Myocyte (in vitro differentiated cells): ENCODE measurements at places on chromosomes 4 and X.

DNA sequence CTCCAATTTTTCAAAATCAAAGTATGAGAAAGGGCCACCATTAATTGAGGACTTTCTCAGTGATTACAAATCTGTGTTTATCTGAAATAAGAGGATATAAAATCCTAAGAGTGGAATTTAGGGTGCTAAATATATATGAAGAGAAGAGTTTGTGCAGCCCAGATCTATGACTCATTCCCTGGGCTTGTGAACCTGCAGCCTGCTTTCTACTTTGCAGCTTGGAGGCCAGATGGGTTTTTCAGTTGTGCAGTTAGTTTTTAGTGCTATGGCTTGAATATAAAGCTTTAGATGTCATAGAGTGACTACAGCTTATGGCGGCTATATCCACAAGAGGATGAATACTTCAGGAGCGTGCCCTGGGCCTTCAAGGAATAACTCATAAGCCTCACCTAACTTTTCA, 1391.1 kb downstream of the FSTL5 start:
- peak; percentile 9 for DNase-seq

DNA sequence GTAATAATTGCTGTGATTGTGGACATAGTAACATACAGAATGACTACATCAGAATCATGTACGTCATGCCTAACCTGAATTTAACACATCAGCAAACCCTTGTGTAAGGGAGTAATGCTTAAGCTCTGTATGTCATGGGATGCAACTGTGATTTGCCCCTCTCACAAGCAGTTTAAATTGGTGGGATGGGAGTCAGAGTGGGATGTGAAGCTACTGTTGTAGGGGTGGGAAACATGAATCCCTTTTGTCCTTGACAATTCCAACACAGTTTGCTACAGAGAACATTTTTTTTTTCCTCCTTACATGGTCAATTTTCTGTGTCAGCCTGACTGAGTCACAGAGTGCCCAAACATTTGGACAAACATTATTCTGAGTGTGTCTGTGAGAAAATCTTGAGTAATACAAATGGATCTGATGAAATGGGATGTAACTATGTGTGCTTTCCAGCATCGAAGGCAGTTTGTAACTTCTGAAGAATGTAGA, 392.8 kb downstream of the GPM6A start:
- DNase-seq = peak; percentile 64

- peak; percentile 96 for DNase-seq
Measured at GRCh38 chr4:77699731-77700210, 94.2 kb downstream of the CXCL13 start.

DNA sequence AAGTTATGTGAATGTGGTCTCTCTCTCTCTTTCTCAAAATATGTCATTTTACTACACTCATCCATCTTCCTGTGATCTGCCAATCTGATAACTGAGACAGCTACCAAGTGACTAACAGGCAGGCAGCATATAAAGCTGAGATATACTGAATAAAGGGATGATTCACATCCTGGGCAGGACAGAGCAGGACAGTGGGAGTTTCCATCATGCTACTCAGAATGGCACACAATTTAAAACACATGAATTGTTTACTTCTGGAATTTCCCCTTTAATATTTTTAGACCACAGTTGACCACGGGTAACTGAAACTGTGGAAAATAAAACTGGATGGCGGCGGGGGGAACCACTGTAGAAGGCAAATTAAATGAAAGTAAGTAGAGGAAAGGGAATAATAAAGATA, 58.6 kb upstream of the DCTD start:
- DNase-seq = peak; percentile 60

DNA sequence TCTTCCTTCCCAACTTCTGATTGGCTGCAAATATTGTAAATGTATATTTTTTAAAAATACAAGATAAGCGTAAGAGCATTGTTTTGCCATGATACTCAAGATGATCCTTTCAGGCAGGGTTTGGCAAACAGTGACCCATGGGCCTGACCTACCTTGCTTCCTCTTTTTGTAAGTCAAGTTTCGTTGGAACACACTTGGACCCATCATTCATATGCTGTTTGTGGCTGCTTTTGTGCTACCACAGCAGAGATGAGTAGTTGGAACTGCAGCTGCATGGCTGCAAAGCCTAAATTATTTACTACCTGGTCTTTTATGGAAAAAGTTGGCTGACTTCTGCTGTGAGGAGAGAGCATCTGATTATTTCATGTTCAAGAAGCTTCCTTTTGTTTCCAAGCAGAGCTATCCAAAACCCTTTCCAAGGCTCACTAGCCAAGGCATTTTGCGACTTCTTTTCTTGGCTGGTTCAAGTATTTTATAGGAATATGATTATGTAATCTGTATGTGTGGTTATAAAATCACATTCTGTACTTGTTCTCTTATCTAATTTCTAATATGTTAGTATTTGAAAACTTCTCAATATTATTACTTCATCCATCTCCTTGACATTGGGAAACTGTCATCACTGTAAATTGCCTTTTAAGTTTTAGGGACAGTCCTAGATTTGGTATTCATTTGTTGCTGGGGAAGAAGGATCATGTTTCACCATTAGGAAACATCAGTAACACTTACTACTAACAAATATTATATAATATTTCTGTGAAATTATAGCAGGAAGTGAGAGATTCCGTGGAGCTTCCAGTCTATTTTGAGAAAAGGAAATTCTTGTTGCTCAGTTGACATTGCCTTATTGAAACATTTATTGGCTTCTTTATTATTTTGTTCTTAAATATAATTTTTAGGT, 109.2 kb downstream of the ARHGAP10 start:
- DNase-seq = no peak

DNA sequence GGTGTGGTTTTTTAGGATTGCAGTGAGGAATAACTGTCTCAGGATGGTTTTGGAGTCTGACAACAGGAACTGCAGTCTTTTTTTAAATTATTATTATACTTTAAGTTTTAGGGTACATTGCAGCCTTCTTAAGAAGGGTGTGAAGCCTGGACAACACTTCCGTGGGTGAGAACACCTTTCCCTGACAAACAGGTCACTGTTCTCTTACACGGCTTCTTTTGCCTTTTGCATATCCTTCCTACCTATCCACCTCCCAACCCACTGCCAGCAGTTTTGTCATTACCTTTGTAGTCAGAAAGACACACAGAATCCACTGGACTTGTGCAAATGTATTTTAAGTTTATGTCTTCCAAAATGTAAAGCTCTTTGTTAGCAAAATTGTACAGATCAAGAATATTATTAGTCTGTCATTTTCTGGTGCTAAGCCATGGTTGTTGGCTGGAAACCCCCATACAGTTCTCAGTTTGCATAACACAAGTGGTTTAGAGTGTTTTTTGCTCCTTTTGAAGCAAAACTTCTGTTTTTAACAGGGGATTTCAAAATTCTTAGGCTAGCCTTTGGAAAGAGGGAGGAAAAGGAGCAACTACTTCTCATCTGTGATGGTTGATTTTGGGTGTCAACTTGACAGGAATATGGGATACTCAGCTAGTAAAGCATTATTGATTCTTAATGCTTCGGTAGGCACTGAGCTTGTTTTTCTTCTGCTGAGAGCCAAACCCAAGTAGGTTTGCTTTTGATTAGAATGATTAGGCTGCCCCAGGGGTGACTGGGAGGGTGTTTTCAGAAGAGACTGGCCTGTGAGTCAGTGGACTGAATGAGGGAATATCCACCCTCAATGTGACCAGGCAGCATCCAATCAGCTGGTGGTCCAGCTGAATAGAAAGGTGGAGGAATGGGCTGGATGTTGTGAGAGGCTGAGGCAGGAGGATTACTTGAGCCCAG, 29.4 kb upstream of the KLHL2 start:
- DNase-seq = no peak

DNA sequence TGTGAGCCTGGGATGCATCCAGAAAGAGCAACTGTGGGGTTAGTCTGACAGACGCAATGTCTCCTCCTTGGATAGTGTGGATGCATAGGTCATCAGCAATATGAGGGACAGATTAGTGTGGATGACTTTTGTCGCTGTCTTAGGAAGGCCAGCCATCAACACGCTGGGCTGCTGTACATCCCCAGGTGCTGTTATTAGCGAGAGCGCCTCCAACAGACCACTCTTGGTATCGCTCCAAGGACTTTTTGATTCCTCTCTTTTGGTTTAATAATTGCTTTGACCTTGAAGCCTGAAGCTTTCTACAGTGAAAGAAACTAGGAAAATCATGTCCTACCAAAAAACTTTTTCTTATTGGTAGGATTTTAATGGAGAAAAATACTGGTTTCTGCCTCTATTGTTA, 76.7 kb downstream of the TMEM131L start:
- DNase-seq = no peak

GRCh38 chrX:78831523-78831922, 84.0 kb downstream of the LPAR4 start:
- no peak for DNase-seq

DNA sequence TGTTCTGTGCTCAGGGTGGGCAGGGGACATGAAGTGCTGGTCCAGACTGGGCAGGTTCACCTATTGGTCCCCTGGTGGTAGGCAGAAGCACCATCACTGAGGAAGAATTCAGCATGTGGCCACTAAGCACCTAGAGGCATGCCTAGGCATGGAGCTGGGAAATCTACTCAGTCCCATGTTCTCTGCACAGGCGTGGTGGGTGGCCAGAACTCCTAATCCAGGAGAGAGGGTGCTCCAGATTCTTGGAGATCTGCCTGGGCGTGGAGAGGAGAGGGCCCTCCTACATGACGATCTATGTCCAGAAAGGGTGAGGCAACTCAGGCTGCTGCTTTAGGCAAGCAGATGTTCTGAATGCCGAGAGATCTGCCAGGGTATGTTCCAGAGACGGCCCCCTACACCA, 44.6 kb upstream of the MAGEC2 start:
- DNase-seq = no peak
